ENCODE measurements at places on chromosomes 2 and 18.

- DNase-seq, result no peak
Measured at GRCh38 chr2:238866656-238867277, 18.9 kb downstream of the TWIST2 start.

DNA sequence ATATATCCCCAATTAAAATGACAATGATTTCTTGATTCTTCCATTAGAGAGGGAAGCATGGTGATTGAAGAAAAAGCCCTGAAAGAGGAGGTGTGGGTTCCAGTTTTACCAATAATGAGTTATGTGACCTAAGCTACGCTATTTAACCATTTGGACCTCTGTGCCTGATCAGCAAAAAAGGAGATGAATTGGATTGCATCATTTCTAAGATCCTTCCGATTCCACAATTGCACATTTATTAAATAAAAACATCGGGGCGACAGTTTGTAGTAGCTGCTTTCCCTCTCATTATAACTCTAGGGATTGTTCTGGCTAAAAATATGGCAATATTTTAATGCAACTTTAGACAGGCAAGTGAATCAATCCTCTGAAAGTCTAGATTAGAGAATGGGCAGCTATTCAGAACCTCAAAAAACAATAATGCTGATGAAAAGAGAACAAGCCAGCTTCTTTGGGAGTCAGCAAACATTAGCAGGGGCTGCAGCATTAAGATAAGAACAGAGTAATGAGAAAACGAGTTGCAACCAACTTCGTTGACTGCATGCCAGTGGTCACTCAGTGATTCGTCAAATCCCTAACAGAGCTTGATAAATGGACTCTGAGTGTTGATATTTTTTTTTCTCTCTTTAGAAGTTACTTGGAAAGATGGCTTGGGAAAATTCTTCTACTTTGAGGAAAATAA lies 301.2 kb downstream of the AGPS start:
- no peak for DNase-seq

- no peak for DNase-seq
Measured at GRCh38 chr18:23798249-23798648, 109.0 kb downstream of the LAMA3 start.

DNA sequence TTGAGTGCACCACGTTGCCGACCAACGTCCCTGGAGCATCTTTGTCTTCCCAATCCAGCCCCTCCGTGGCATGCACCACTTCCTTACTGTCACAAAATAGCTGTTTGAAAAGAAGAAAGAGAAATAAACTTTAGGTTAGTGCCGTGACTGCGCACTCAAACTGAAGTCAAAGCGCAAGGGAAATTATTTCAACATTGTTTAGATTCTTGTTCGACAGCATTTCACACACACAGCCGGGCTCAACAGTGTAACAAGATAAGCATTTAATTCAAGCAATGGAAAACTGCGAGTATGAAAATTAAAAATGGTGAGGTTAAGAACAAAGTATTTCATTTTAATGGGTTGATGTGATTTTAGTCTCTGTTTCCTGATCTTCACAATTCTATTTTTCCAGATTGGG lies 108.6 kb downstream of the NXPH2 start:
- no peak for DNase-seq

GRCh38 chr2:213232649-213233437 lies 51.4 kb upstream of the SPAG16 start:
- DNase-seq, result peak; percentile 12

DNA sequence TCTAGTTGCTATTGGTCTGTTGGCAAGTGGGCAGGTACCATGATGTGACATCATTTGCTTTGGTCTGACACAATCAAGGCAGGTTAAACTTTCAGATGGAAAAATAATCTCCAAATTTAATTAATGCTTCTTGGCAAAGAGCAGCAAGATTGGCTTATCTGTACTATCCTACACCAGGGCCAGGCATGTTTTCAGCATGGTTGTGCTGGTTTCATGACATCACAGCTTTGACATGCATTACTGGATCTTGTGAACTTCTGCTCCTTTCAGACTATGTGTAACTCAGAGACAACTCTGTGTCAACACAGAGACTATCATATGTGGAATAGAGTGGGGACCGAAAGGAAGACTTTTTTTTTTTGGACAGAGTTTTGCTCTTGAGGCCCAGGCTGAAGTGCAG lies 520.5 kb downstream of the TDRD15 start:
- DNase-seq, result no peak

DNA sequence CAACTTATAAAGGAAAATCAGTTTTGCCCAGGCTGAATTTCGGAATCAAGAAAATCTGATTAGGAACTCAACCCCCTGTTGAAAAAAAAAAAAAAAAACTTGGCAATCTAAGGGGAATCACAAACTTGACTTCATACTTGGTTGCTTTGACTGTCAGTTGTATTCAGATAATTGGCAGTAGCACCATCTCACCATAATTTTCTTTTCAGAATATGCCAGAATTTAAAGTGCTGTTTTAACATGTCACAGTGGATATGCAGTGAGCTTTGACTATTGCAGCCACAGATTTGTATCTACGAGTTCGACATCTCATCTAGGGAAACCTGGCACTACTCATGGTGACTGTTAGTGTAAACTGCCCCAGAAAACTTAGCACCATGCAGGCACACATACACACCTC lies 761.4 kb upstream of the KLHL29 start:
- DNase-seq, result no peak

GRCh38 chr2:205721057-205721449 lies 38.8 kb downstream of the NRP2 start:
- no peak for DNase-seq

All from T follicular helper cell (primary cell).